ENCODE measurements at places on chromosomes 3 and 15.
A peak's percentile ranks its signal among the peaks of the same experiment; 100 is the strongest.

DNA sequence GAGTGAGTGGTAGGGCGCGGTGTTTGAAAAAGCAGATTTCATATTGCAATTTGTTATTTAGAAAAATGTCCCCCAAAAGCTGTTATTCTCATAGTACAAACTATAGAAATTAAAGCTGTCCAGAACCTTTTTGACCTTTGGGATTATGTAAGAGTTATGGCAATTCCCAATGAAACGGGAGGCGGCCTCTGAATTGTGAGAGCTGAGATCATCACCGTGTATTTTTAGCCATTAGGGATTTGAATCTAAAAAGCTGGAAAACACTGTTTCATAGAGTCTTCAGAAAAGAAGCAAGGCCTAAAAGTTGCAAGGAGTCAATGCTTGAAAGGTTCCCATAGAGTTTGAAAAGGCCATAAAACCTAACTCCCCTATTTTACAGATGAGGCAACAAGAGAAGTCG lies 38.6 kb upstream of the SLC25A26 start:
- DNase-seq: no peak

GRCh38 chr3:44414517-44415090 lies 62.9 kb downstream of the ZNF445 start:
- DNase-seq: no peak

- DNase-seq: no peak
Measured at GRCh38 chr3:155069729-155070128, 10.4 kb upstream of the MME start.

DNA sequence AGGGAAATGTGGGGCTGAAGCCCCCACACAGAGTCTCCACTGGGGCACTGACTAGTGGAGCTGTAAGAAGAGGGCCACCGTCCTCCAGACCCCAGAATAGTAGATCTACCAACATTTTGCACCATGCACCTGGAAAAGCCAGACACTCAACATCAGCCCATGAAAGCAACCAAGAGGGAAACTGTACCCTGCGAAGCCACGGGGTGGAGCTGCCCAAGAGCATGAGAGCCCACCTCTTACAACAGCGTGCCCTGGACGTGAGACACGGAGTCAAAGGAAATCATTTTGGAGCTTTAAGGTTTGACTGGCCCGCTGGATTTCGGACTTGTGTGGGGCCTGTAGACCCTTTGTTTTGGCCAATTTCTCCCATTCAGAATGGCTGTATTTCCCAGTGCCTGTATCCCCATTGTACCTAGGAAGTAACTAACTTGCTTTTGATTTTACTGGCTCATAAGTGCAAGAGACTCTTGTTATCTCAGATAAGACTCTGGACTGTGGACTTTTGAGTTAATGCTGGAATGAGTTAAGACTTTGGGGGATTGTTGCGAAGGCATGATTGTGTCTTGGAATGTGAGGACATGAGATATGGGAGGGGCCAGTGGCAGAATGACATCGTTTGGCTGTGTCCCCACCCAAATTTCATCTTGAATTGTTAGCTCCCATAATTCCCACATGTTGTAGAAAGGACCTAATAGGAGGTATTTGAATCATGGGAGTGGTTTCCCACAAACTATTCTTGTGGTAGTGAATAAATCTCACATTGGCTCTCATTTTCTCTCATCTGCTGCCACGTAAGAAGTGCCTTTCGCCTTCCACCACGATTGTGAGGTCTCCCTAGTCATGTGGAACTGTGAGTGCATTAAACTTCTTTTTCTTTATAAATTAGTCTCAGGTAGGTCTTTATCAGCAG lies 105.8 kb downstream of the CBLB start:
- DNase-seq: no peak

DNA sequence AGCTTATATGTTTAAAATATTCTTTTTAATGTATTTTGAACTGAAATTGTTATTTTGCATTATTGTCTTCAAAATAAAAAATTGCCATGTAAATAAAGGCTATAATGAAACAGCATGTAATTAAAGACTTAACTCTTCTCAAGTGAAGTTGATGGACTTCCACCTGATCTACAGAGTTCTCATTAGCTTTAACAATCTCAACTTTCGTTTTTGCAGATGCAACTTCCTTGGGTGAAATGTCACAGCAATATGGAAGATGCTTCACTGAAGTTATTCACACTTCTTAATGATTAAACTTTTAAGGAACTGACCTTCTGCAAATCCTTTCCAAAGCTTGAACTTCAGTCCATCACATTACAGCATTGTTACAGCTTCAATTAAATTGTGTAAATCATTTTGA lies 63.6 kb downstream of the OSTN start:
- no peak for DNase-seq

DNA sequence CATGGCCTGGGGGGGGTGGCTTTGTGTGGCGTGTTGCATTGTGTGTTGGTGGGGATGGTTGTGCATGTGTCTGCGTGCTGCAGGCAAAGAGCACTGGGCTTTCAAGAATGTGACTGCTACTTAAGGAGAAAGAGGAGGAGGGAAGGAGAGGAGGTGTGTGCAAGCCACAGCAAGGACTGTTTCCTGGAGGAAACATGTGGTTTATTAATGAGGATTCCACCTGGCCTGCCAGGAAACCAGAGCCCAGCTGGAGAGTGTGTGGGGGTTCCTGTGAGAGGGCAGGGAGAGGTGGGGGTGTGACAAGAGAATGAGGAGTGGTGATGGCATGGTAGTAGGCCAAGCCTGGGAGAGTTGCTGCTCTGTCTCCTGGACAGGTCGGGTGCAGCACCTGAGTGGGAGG lies 258.1 kb upstream of the ROPN1 start:
- DNase-seq: no peak

DNA sequence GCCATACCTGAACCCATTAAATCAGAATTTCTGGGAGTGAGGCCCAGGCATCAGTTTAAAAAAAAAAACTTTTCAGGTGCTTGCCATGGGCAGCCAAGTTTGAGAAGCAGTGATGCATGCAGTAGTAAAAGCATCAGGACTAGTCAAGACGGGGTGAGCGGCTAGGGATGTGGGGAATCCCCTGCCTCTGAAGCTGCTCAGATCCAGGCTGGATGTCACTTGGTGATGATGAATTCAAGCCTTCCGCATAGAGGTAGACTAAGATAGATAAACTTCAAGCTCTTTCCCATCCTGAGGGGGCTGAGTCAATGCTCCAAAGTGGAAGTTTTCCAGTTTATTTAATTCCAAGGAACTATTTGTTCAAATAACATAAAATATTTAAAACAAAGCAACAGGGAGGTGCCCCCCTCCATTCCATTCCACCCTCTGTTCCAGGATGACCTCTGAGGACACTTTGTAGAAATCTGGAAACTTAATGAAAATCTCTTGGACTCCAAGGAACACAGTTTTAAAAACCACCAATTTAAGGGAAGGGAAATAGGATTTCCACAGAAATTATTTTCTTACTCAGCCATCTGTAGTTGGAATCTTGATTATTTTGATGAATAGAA lies 100.4 kb upstream of the NR2E3 start:
- no peak for DNase-seq

DNA sequence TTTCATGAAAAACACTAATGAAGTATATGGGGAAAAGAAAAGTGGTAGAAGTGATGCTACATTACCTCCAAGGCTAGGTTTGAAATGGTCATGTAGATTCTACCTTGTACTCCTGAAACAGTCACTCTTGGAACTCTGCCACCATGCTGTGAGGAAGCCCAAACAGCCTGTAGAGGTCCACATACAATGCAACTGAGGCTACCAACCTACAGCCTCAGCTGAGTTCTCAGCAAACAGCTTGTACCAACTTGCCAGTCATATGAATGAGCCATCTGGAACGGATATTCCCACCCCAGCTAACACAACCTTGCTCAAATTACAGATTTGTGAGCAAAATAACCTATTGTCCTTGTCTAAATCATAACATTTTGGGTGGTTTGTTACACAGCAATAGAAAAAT lies 193.5 kb downstream of the ULK4 start:
- DNase-seq: peak; percentile 38

GRCh38 chr15:92733934-92734521 lies 78.5 kb upstream of the FAM174B start:
- DNase-seq: no peak

DNA sequence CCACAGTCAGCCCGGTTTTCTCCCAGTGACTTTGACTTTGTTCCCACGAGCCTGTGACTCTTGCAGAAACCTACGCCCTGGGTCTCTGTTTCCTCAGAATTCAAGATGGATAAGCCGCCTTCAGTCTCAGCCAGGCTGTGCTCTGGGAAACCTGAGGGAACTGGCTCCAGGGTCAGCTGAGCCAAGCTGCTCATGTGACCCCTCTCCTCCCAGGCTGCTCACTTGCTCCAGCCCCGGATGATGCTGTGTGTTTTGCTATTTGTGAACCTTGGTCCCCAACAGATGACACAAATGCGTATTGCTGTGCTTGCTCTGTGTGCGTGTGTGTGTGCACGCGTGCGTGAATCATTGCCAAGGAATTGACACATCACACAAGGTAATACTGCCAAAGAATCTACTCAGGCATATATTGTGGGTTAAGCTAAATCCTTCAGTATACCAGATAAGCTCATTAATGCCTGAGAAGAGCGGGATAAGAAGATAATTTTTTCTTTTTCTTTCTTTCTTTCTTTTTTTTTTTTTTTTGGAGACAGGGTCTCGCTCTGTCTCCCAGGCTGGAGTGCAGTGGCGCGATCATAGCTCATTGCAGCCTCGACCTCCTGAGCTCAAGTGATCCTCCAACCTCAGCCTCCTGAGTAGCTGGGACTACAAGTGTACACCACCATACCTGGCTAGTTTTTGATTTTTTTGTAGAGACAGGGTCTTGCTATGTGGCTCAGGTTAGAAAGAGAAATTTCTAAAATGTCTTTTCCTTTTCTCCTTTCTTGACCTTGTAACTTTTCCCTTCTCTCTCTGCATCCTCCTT lies 29.2 kb upstream of the UMPS start:
- DNase-seq: no peak

GRCh38 chr3:193348686-193349085 lies 29.9 kb downstream of the ATP13A5 start:
- DNase-seq: no peak

GRCh38 chr3:43349716-43350115 lies 63.4 kb downstream of the SNRK start:
- no peak for DNase-seq

DNA sequence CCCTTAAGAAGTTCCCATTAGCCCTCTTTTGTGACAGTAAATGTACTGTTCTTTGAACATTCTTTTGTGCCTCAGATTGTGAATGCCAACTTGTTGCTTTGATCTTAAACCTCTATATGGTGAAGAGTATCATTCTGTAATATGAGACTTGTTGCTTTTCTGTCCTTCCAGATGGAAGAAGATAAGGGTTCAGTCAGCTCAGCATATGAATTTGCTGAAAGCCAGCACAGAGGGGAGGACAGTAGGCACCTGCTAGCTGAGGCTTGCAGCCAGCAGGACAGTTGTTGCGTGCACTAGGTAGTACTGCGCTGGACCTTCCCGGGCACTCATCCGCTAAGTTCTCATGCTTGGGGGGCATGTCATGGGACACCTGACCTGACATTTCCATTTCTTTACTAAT lies 74.7 kb downstream of the DCUN1D1 start:
- DNase-seq: no peak

- no peak for DNase-seq
Measured at GRCh38 chr15:66848116-66848515, 146.1 kb downstream of the SMAD6 start.

DNA sequence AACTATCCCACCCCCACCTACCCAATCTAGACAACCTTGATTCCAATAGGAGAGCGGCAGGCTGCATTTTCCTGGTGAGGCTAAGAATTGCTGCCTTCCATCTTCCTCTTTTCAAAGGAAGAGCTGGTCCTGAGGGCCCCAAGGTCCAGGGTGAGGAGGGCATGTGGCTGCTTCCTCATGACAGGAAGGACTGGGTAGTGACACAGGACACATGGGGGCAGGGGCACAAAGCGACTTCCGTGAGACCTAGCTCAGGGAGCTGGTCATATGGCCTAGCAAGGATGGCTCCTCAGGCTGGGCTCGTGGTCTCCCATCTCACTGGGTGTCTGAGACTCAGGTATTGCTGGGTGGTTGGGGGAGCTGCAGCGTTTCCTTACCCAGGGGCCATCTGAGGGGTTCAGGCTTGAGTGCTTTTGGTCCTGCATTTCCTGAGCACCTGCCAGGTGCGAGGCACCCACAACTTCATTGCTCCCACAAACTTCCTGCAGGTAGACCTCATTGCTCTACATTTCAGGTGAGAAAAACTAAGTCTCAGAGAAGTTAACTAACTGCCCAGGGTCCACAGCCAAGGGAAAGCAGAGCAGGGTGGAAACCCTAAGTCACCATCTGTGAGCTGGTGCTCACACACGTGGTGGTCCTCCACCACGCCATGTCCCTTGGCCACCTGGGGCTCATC lies 160.0 kb upstream of the TLE3 start:
- DNase-seq: no peak

GRCh38 chr3:30311781-30312180 lies 294.6 kb upstream of the TGFBR2 start:
- no peak for DNase-seq

GRCh38 chr3:141368062-141368924 lies at the start of gene ZBTB38:
TSS of gene ZBTB38 (plus strand) at chr3:141368504. CDS start at chr3:141442389, 73,885 bp downstream.
- no peak for DNase-seq

DNA sequence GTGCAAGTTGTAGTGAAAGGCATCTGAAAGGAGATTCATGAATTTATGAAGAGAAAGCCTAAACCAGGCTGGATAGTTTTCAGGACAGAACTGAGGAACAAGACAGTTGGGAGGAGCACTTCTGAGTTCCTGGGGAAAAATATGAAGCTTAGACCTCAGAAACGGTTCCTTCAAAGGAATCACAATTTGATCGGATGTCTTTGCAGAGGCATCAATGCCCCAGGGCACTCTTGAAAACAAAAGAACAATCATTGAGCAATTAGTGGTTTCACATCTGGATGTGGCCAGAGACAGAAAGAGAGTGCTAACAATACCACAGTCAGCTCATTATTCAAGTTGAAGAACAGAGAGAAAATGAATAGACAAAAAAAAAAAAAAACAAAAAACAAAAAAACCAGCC lies 86.2 kb downstream of the KLF13 start:
- DNase-seq: no peak

DNA sequence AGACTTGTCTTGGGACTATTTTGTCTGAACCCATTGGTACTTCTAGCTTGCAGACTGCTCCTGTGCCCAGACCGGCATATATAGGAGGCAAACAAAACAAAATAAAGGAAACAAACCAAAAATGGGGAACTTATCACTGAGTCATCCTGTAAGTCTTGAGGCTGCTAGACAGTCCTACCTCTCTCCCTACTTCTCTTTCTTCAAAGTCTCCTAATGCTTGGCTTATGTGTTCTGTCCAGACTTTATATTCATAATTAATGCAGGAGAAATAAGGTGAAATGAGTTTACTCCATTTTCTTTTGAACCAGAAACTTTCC lies 266.2 kb downstream of the ZNF385D start:
- no peak for DNase-seq

Data from NCI-H1694 treated with DMSO at 0.1 percent for 48 hours (cell line).